Renal pelvis (tissue), 12 donors: ENCODE measurements at places on chromosomes 4 and X. TPM values are rescaled to one million over a fixed set of nuclear protein-coding genes. Genes with fewer than 3 reads are reported as not detected.

NPFFR2 gene
- polyA plus RNA-seq: 1.9 TPM

GRCh38 chr4:113764720-113765264 is 3.3 kb upstream of the CAMK2D start:
- no peak for DNase-seq

TMPRSS11A gene
- polyA plus RNA-seq: not detected

ALAS2 gene
- polyA plus RNA-seq: 11.3 TPM

- DNase-seq: no peak
Measured at GRCh38 chr4:22498866-22499265, 17.0 kb downstream of the ADGRA3 start.

DNA sequence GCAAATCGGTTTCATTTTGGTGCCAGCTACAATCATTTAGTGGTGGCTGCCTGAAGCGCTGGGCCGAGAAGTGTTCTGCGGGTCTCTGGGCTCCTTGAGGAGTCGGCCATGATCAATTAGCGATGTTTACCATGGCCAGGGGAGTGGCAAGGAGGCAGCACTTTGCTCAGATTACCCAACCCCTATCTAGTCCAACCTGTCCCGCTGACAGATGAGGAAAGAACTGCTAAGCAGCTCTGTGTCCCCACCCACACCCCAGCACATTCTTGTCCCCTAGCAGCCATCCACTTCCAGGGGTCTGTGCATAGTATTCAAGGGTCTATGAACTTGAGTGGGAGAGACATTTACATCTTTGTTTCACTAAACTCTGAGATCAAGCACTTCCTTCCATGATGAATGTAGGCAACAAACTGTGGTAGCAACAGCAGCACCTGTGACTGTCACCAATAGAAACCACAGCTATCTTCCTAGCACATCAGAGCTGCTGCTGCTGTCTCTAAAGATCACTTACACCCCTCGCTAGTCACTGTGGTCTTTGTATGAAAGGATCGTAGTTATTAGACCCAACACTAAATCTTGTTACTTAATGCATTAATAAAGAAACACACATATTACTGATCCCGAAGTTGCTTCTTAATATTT is 331.6 kb downstream of the BCOR start:
- DNase-seq: no peak

DNA sequence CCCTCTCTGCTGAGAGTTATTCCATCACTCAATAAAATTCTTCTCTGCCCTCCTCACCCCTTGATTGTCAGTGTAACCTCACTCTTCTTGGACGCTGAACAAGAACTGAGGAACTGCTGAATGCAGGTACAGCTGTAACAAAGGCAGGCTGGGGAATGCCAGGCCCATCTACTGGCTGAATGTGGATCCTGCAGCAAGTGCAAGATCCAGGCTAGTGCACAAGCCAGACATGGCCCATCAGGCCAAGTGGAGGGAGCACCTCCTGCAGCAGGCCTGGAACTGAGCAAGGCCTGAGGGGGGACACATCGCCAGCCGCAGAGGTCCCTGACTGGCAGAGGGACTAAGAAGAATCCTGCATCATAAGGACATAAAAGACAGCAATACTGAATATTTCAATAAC is 411.8 kb upstream of the PCDH10 start:
- no peak for DNase-seq

DNA sequence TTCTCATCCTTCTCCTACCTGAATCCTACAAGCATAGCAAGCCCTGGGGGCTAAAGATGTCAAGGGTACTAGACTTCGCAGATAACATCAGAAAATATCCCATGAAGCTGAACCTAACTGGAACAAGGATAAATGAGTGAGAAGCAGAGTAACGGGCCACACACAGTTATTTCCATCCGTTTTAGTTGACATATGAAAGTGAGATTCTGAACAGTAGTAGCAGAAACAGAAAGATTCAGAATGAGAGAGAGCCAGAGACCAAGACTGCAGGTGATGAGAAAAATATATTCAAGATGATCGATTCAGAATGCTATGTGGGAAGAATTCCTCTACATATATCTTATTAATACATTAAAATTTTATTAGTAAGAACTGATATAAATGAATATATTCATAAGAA is 165.1 kb downstream of the TSPAN5 start:
- DNase-seq: no peak

MAGEA8 gene
- 0.73 TPM for polyA plus RNA-seq

MGAT4D gene
- not detected for polyA plus RNA-seq

GRCh38 chrX:45811326-45811725 is 610.6 kb upstream of the DIPK2B start:
- DNase-seq: no peak

- DNase-seq: no peak
Measured at GRCh38 chr4:121034017-121034416, 38.3 kb downstream of the NDNF start.

DNA sequence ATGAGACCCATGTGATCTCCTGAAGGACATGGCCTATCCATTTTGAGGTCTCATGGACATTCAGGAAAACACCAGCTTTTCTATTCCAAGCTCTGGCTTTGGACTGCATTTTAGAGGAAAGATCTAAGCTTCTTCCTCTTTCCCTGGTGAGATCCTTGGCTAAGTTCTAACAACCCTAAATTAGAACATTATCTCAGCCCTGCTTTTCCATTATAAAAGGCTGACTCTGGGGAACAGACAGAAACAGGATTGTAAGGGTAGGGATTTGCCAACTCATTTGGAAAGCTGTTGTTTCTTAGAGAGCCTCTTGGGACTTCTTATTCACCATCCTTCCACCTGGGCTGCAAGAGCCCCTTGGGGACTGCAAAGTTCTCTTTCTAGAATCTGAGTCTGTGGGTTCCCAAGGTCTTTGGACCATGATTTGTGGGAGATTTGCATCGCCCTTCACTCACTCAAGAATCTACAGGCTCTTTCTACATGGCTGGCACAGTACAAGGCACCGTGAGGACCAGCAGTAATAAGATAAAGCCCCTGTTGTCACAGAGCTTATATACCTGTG is 146.9 kb downstream of the FNIP2 start:
- no peak for DNase-seq

- no peak for DNase-seq
Measured at GRCh38 chrX:41677183-41678060, 11.4 kb upstream of the GPR34 start.

- no peak for DNase-seq
Measured at GRCh38 chr4:98688411-98689290, 30.2 kb upstream of the TSPAN5 start.

DNA sequence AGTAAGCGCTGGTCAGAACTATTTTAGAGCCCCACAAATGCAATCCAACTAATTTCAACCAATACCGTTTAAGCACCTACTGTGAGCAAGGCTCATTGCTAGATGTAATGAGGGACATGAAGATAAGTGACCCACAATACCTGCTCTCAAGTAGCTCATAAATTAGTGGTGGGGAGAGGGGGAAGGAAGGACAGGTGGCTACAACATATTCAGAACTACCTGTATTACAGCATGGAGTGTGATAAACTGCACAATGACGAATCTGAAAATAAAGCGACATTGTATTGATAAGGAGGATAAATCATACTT is 311.6 kb upstream of the DIAPH2 start:
- no peak for DNase-seq

GRCh38 chr4:151809716-151810115 is 48.9 kb upstream of the GATB start:
- DNase-seq: no peak

ADH7 gene
- not detected for polyA plus RNA-seq

GSX2 gene
- not detected for polyA plus RNA-seq

NEIL3 gene
- polyA plus RNA-seq: 4.2 TPM

DNA sequence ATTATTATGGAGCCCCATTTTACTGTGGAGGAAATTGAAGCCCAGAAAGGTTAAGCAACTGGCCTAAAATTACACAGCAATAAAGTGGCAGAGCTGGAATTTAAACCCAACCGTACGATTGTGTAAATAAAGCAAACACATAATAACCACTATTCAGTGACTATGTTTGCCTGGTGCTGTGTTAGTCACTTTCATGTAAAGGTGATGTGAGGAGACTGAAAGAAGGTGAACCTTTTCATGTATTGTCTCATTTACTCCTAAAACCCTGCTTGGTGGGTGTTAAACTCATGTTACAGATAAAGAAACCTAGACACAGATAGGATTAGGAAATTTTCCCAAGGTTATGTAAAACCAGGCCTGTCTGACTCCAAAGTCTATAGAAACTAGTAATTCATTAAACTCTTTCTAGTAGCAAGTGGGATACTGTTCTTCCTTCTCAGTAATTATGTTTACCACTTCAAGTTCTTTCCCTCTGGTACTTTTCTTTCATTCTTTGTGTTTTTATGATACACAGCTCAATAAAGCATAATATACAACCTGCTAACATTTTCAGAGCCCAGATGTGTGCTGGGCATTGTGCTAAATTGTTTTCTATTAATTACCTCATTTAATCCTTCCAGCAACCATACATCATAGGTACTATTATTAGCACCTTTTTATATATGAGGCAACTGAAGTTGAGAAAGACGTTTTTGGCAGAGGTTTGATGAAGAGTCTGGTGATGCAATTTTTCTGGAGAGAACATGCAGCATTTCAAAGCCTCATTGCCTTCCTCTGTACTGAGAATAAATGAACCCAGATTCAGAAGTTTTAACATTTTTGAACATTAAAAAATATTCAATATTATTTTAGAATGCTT is 202.7 kb downstream of the SPRY1 start:
- no peak for DNase-seq

- DNase-seq: no peak
Measured at GRCh38 chr4:1285790-1286553, 3.7 kb upstream of the MAEA start.

SPANXN3 gene
- polyA plus RNA-seq: not detected

DNA sequence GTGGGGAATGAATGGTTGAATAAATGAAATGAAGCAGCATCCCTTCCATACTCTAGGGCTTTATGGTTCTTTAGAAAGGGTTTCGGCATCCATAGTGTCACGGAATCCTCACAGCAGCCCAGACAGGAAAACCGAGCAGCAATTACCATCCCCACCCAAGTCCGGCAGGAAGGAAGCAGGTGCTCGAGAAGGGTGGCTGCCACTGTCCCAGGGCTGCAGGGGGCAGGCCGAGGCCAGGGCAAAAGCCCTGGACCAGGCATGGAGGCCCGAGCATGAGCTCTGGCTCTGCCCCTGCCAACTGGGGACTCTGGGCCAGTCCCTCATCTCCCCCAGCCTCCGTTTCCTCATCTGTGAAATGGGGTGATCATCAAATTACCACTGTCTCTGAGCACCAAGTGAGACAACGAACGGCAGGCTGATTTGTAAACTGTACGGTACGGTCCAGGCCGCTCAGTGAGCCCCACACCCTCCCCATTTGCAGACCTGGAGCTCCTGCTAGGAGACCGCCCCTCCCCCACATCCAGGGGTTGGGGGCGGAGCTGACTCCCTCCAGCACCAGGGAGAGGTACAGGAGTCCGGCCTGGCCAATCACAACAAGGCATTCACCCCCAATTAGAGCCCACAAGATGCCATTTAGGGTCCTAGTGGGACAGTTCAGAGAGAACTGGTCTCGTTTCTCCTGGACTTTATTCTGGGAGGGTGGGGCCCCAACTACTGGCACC is 100.4 kb downstream of the WFS1 start:
- no peak for DNase-seq

DNA sequence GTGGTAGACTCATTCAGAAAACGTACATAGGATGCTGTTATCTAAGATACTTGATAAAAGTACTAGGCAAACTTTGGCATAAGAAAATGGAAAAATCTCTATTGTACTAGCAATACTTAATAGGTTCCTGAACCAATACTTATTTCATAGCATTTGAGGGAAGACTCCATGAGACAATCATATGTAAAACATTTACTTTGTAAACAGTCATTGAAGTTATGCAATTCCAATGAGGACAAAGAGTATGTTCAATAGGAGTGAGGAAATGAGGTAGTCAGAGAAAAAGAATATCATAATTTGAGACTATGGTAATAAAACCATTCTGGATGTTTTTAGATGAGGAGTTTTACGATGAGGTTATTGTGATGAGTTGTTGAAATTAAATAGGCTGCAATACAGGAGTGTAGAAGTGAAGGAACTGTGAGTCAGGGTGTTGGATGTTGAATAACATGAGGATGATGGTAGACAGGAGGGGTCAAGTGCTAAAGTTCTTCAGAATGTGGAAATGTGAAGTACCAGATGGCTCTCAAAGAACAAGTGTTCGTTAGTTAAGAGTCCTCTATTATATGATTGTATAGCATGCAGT is 397.9 kb downstream of the PPP3CA start:
- DNase-seq: no peak

DNA sequence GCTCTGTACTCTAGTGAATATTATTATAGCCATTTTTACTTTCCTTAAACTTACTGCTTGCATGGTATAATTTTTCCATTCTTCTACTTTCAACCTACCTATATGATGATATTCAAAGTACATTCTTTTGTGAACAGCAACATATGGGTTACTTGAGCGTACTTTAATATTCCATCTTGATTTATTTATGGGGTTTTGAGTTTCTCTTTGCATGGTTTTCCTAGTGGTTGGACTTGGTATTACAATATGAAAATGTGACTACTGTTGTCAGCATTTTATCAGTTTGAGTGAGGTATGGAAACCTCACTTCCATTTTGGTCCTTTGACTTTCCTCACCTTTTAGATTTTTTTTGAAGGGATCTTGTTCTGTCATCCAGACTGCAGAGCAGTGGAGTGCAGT is 35.9 kb downstream of the ADGRG4 start:
- no peak for DNase-seq

RAB40A gene
- polyA plus RNA-seq: 2.4 TPM

GRCh38 chr4:152727784-152728183 is 48.0 kb upstream of the TMEM154 start:
- DNase-seq: no peak

DNA sequence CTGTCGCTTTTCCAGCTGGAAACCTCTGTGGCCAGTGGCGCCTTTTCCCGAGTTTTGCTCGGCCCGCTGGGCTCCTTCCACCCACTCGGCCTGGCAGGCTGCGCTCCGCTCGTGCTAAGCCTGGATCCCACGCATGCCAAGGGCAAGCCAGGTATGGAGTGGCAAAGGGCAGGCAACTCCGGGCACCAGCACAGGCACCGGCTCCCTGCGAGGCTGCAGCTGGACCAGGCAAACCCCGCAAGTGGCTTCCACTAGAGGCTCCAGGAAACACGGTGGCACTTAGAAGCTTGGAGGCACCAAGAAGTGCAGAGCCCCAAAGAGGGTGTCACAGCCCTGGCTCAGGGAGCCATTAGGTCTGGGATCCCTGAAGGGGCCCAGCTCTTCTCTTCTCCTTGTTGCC is 59.5 kb downstream of the PPA2 start:
- no peak for DNase-seq

CYBB gene
- 8.8 TPM for polyA plus RNA-seq

GRCh38 chr4:16205298-16206164 is 20.7 kb downstream of the TAPT1 start:
- DNase-seq: no peak

DNA sequence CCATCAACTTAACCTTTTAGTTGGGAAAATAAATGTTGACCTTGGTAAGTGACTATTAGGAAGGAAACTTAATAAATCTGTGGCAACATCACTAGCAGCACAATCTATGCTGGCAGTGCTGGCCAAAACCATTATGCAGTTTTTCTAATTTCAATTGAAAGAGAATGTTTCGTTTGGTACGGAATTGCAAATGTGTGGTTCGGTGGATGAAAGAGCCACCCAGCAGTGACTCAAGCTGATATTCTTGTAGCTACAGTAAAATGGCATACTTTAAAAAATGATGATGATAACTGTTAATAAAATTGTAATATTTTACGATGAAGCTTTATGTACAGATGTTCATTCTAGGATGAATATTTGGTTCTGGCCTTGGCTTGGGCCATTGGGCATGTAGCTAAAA is 40.7 kb upstream of the AP1S2 start:
- DNase-seq: no peak

GRCh38 chrX:119375561-119375960 is 23.6 kb upstream of the SLC25A43 start:
- DNase-seq: no peak
